Stimulated activated CD8-positive, alpha-beta memory T cell treated with anti-CD3 and anti-CD28 coated beads, Interleukin-2, amount 100 ng/mL, for 1 hour (primary cell): ENCODE measurements at places on chromosomes 4 and X.

DNA sequence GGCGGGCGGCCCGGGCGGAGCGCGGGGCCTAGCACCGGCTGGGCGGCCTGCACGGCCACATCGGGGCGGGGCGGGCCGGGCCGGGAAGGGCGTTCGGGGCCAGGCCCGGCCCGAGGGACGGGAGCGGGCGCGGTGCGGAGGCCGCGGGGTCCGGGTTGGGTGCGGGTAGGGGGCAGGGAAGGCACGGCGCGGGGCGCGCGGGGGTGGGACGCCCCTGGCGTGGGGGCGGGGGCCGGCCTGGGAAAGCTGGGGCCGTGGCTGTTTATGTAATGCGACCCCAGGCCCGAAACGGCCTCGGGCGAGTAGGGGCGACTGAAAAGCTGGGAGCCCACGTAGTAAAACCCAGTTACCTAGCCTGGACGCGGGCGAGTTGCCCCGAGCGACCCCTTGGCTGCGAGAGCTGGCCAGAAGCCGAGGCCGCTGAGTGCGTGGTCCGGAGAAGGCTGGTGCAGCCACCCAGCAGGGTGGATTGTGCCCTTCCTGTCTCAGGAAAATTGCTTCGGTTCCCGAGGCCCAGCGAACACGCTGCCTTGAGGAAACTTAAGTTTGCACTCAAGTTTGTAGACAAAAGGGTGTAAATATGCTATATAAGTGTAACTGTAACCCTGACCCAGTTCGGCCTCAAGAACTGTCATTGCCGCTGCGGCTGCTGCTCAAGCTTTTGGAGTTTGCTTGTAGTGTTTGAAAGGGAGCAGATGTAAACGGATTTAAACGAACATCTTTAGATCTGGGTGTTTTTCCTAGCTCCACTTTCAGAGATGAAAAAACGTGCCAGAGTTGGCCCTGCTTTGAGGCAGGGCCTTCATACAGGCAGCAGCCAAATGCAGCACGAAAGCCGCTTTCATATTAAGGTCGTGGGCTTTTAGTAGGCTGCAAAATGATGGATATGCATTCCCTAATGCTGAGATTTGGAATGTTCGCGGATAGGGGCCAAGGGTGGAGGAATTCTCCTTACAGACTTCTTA, 674 bp downstream of the SEC24B start:
- DNase-seq, result no peak

DNA sequence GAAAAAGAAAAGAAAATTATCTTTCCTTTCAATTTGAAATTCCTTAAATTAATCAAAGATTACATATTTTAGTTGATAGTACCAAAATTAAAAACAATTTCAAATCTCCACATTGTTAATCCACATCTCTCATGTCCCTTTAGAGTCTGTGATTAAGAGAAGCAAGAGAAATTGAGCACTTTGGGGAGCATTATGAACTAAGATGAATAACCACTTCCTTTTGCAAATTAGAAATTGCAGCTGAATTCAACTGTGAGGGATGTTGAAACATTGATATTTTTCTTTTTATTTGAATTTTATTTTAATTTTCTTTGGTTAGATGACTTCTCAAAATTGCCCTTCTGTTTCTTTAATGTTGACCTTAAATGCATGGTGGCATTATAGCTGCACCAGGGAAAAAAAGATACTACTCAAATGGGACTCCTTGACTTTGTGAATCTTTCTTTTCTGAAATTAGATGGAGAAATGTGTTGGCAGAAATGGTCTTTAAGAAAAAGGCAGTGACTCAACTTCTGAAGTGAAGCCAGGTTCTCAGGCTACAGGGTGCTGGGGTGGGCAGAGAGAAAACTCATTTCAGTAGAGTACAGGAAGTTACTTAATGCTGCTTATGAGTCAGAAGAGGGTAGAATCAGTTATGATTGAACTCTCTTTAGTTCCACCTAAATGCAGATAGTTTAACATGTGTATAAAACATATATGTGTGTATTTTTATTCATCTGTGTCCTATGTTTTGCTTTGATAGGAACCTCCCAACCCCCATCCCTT, 92.0 kb upstream of the TNIP3 start:
- DNase-seq, result no peak

DNA sequence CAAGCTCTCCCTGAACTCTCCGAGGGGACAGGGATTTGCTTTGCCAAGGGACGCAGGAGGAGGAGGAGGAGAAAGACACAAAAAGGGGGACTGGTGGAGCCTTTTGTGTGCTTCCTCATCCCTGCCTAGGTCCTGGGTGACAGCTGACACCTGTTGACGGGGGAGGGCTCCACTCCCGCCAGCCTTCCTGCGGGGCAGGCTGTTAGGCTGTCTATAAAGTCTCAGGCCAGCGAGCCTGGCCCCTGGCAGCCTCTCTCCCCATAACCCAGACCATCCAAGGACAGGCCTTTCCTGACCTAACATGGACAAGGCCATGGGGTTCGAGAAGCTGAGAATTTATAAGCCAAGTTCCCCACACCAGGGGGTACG, 832 bp upstream of the EVC2 start:
- DNase-seq, result no peak

DNA sequence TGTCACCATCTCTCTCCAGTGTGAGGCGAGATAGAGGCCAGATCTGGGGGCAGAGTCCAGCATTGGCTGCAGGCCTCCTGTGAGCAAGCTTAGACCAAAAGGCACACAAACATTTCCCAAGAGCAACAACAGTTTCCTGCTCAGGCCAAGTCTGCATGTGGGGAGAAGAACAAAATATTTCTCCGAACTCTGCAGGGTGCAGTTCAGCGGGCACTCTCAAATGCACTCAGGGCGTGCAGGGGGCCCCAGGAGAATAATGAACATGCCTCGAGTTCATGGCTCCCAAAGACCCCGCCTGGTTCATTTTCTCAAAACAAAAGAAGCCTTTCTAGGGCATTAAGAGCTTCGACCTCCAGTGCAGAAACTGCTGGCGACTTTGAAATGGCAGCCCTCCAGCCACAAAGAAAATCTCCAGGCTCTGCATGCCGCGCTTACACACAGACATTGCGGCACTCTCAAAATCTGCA, 57.8 kb upstream of the HELT start:
- no peak for DNase-seq

GRCh38 chrX:38462257-38462656, 99.1 kb upstream of the TSPAN7 start:
- DNase-seq, result no peak
